ENCODE measurements at places on chromosomes 6 and 20.

DNA sequence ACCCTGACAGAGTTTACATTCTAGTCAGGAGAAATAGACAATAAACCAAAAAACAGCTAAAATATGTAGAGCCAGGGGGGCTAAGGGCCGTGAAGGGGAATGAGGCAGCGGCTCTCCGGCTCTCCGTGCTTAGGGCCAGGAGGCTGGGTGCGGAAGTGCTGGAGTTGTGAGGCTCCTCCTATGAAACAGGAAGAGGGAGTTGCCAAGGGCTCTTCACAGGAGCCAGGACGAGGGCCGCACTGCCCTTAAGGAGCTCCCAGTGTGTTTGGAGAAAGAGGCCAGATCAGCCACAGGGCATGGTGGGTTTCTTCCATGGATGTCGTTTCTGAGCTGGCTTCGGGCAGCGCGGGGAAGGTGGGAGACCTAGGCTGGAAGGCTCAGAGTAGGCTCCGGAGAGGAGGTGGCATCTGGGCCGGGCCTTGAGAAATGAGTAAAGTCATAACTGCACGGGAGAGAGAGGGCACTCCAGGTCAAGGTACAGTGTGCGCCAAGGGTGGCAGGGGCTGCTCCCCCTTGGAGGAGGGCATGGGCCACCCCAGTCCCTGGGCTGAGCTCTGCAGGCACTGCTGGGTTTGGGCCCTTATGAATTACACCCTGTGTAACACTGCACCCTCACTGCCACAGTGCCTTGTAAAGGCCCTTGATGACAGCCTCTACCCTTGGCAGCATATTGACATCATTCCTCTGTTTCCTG, 20.8 kb upstream of the MLN start:
- no peak for DNase-seq

DNA sequence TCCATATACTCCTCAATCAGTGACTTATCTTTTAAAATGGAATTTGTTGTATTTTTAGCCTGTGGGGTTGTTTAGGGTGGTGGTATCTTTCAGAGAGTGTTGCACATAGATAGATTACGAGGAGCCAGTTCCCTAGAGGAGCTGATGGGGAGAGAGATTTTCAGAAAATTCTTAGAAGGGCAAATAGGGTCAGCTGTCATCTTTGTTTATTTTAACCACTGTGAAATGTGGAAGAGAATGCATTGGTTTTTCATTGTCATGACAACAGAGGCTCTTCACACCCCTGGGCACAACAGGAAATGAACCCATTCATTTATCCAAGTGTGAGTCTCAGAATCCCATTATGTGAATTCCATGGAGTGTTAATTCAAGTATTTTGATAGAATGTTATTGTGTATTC, 188.4 kb downstream of the JARID2 start:
- no peak for DNase-seq

DNA sequence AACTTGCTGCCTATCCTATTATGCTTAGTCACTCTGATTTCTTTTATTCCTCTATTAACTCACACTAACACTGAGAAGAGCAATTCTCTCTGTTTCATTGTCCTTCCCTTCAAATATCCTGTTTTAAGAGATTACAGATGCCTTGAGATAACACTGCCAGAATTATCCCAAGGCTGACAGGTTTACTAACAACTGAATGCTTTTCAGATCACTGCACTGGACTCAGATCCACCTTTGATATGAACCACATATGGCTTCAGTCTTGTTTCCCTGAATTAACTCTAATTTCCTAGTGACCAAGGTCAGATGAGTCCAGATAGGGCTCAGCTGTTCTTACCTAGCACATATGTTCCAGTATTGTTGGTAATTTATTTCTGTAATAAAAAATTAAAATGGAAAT, 633.1 kb downstream of the GRIK2 start:
- DNase-seq, result no peak

DNA sequence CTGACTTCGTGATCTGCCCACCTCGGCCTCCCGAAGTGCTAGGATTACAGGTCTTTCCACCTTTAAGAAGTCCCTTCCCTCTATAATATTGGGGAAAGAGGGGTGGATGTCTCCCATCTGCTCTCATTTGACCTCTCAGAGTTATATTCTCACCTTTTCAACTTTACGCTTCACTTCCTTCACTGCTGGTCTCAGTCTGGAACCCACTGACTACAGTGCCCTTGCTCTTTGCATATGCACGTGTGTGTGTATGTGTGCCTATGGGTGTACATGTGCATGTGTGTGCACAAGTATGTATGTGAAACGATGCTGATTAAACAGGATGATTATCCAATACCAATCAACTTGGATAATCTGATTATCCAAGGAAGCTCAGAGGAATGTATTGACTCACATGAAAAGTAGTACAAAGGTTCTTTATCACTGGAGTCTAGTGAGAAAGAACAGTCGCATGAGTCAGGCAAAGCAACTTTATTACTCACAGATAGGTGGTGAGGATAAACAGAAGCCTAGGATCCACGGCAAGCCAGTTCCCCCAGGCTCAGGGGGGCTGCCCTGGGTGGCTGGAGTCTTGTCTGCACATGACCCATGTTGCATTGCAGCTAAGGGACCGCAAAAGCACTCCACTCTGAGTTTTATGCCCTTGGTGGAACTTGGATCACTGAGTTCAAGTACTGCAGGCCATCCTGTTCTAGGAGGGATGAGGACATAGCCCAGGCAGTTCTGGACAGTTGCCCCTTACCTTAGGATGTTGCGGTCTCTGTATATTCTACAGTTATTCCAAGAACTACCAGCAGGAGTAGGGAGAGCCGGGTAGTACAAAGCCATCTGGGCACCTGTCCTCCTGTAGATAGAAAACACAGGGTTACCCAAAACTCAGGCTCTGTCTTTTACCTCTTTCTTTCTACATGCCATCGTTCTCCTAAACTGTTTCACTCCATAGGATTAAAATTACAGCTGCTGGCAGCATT, 50.9 kb downstream of the SNRNP48 start:
- no peak for DNase-seq

- no peak for DNase-seq
Observed at GRCh38 chr6:166361077-166361429, 18.7 kb upstream of the SFT2D1 start.

DNA sequence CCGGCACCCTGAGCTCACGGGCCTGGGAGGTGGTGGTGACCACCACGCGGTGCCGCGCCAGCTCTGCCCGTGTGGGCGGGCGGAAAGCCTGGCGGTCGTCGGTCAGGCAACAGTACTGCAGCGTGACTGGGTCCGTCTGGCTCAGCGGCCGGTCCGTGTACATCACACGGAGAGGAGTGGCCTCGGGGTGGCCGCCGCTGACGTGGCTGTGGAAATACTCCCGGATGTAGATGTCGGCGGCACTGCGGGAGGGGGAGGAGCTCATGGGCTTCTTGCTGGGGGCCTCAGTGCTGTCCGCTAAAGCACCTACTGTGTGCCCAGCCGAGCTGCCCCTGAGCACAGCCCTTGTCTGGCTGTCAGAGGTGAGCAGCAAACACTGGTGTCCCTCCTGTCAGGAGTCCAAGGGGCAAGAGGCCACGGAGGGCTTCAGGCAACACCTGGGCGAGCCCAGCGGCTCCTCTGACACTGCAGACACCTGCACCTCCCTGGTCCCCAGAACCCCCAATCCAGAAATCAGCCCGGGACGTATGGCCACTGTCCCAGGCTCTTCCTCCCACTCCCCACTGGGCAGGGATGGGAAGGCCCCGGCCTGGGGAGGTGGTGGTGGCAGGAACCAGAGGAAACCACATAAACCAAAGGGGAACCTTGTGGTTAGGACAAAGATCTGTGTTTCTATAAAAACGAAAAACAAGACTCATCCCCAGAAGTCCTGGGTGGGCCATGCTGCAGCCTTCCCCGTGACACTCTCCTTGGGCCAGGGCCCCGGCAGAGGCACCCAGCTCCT, 6.5 kb downstream of the HELZ2 start:
- DNase-seq, result peak; percentile 44

DNA sequence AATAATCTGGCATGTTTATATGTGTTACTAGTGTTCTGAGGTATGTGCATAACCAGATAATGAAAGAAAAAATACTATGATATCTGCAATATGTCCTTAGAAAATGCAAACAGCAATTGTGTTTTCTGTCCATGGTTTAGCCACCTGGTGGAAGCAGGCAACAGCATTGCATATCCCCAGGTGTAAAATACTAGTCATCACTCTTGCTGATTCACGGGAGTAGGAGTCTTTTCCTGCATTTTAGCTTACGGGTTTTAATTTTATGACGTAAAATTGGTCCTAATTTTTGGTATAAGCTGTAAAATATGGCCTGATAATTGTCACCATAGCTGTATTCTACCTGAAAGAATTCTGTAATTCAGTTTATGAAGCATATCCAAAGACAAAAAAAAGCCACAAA, 2.5 kb downstream of the RNF182 start:
- DNase-seq, result no peak

- DNase-seq, result no peak
Observed at GRCh38 chr6:146311079-146311478, 232.6 kb upstream of the RAB32 start.

GRCh38 chr6:164749221-164750064, 560.0 kb downstream of the C6orf118 start:
- no peak for DNase-seq

GRCh38 chr20:62349556-62350097, 17.5 kb downstream of the LAMA5 start:
- DNase-seq, result no peak

GRCh38 chr20:4812641-4813075, 90.9 kb downstream of the PRND start:
- DNase-seq, result no peak

- no peak for DNase-seq
Observed at GRCh38 chr6:15769511-15770018, 106.7 kb upstream of the DTNBP1 start.

GRCh38 chr20:19026121-19026878, 186.1 kb upstream of the SLC24A3 start:
- no peak for DNase-seq

- DNase-seq, result no peak
Observed at GRCh38 chr20:37385176-37385575, 39.2 kb downstream of the SRC start.

All from activated gamma-delta T cell treated with Interleukin-2 at 50 U/mL for 16 hours (primary cell).